ENCODE measurements at places on chromosomes 11 and 22.

GRCh38 chr11:68454767-68455166, 5.8 kb upstream of the PPP6R3 start:
- DNase-seq = no peak

DNA sequence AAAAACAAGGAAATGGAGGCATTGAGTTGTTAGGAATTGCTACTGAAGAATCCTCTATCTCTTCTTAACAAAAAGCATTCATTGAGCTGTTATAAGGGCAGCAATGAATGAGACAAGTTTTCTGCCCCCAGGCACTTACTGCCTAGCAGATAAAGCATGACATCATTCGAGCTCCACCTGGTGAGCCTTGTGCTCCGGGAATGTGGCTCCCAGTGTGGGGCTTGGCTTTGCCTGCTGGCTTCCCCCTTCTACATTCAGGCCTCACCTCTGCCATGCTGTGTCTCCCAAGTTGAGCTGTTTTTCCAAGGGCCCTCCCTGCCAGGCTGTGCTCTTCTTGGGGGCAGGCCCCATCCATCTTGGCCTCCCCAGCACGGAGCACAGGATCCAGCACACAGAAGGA, 56.9 kb upstream of the EIF3D start:
- no peak for DNase-seq

- peak; percentile 70 for DNase-seq
Observed at GRCh38 chr11:119594639-119595249, 134.3 kb downstream of the NECTIN1 start.

- no peak for DNase-seq
Observed at GRCh38 chr22:38403812-38404211, 51.2 kb downstream of the KCNJ4 start.

DNA sequence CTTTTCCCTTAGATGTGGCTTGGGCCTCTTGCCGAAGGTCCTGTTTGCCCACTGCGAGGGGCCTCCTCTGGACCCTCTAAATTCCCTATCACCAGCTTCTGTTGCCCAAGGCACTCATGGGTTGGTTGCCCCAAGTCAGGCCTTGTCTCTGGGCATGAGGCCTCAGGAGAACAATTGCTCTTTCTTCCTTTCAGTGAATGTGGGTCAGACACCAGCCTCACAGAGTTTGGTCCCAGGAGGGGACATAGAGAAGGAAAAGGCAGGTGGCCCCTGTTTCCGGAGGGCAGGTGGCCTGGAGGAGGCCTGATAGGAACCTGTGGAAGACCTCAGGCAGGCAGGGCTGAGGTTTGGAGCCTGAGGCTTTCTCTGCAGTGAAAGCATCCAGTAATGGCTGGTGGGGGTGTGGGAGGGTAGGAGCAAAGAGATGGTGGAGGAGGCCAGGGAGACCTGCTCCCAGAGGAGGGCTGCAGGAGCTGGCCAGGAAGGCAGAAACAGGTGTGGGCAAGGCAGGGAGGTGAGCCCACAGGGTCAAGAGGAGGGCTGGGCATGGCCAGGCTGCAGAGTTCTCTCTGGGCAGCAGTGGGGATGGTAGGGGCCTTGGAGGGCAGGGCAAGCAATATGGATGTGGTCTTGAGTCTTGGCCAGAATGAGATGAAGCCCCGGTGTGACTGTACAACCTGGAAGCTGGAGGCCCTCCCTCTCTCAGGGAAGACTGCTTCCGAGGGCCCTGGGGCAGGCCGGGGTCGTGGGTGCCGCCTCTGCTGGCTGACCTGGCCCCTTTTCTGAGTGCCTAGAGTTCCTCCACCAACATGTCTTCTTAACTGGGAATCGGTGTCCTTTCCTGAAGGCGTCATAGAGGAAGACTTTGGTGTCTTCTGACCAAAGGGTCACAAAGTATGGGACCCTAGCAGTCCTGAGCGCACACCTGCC, 28.0 kb upstream of the LMO1 start:
- DNase-seq = no peak

DNA sequence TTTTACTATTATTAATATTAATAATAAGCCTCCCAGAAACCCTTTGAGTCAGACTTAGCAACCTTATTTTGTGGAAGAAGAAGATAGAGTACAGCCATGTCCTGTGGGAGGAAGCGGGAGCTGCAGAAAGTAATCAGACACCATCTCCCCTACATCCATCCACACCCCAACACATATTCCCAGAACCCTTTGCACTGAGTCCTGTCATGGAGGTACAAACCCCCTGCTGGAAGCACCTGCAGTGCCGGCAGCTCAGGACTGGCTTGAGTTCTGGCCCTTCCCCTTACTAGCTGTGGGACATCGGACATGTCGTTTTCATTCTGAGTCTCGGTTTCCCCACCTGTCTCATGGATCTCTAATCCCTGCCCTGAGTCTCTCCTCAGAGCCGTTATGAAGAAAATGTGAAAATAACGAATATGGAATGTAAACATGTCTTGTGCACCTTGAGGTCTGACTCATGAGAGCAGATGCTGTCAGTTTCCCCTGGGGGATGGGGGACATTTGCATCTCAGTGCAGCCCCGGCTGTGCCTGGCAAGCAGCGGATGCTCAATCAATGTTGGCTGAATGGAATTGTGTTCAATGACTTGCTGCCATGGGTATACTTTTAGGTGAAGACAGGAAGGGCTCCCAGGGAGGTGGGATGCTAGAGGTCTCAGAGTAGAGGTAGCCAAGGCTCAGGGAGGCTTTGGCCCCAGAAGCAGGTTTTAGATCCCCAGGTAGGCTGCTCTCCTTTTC, 45.4 kb downstream of the TP53I11 start:
- DNase-seq = no peak

GRCh38 chr11:132064987-132065620, 694.7 kb downstream of the NTM start:
- no peak for DNase-seq

DNA sequence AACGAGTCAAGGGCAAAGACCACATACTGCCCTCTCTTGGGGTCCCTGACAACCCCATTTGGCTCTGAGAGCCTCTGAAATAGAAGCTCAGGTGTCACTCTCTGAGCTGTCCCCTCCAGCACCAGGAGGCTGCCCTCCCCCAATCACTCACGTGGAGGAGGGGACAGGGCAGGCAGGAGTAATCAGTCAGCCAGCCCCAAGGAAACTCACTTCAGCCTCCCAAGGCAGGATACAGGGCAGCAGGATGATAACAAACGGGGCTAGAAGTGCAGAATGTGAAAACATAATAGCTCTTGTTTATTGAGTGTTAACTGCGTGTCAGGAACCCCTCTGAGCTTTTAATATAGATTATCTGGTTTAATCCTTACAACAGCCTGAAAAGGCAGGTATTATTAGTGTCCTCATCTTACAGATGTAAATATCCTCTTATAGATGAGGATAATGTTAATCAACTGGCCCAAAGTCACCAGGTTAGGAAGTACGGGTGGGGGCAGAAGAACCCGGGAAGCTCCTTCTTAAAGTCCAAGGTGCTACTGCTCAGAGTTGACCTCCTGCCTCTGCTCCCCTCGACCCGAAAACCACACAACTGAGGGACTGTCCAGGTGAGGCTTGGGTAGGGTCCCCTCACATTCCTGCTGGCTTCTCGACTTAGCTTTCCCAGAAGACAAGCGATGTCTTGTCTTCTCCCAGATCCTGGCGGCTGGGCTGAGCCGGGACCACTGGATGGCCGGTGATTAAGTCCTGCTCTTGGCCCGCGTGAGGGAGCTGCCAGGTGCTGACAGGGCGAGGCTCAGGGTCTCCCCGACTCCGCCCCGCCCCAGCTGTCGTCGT, 2.7 kb downstream of the CHRM4 start:
- DNase-seq = no peak

- no peak for DNase-seq
Observed at GRCh38 chr11:71481101-71481960, 28.3 kb downstream of the NADSYN1 start.

- DNase-seq = no peak
Observed at GRCh38 chr11:774873-775592, 2.3 kb downstream of the GATD1 start.

GRCh38 chr22:31912407-31912743, 32.0 kb upstream of the YWHAH start:
- no peak for DNase-seq

GRCh38 chr11:9029422-9029821, 25.6 kb upstream of the NRIP3 start:
- no peak for DNase-seq

GRCh38 chr11:86160541-86161149, 83.9 kb upstream of the EED start:
- DNase-seq = peak; percentile 58

GRCh38 chr11:31492320-31492913, 17.0 kb downstream of the IMMP1L start:
- no peak for DNase-seq

- DNase-seq = no peak
Observed at GRCh38 chr11:90646706-90647105, 423.9 kb upstream of the CHORDC1 start.

DNA sequence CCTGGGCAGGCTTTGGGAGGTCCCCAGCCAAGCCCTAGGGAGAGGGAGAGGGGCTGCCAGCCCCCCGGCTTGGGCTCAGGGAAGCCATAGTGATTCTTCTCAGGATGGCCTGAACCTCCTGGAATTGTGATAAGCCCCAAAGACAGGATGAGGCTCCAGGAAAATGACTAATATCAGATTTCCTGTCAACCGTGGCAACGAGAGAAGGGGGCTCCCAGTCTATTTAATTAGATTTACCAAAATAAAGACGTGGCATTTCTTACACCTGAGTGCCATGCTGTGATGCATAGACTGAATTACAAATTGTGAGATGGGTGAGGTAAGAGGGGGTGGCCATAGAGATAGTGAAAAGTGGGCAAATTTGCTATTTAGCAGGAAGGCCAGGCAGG, 20.4 kb downstream of the SERPINH1 start:
- DNase-seq = no peak
